ENCODE measurements at places on chromosomes 5 and 9. TPM values are rescaled to one million over a fixed set of nuclear protein-coding genes. Genes with fewer than 3 reads are reported as not detected.
A peak's percentile ranks its signal among the peaks of the same experiment; 100 is the strongest.

- no peaks in the 10 kb centered on the region for H3K27me3 ChIP-seq
- no peak overlapping the region for H3K27ac ChIP-seq
- no peaks in the 10 kb centered on the region for H3K4me1 ChIP-seq
- H3K36me3 ChIP-seq = peaks cover 36% of the 10 kb centered on the region
- H3K4me3 ChIP-seq = no peak overlapping the region
These were observed 71.8 kb downstream of the PRRT1B start for GRCh38 chr9:131616983-131617604.

DNA sequence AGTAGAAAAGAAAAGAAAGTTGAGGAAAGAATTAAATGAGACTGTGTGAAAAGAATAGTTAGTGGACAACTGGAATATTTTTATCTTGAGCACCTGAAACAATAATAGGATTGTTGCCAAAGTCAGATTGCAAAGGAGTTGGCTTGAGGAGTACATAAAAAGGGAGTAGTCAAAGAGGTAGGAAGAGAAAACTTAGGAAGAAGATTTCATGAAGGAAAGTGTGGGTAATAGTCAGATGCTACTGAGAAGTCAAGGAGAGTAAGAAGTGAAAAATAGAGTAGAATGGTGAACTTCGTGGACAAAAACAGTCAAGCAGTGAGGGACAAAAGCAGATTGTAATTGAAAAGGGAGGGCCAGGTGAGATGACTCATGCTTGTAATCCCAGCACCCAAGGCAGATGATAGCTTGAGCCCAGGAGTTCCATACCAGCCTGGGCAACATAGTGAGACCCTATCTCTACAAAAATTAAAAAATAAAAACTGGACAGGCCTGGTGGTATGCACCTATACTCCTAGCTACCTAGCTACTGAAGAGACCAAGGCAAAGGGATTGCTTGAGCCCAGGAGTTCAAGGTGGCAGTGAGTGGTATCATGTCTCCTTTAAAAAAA, 178.9 kb downstream of the NIPBL start:
- peaks cover 6% of the 10 kb centered on the region for H3K4me1 ChIP-seq
- H3K27me3 ChIP-seq = no peaks in the 10 kb centered on the region
- H3K4me3 ChIP-seq = no peak overlapping the region
- no peak for DNase-seq
- peaks cover 30% of the 10 kb centered on the region for H3K36me3 ChIP-seq

- peaks cover 25% of the 10 kb centered on the region for H3K4me1 ChIP-seq
- peak overlapping the region; percentile 76 for H3K27ac ChIP-seq
- no peak for DNase-seq
- no peaks in the 10 kb centered on the region for H3K27me3 ChIP-seq
These were observed 9.3 kb downstream of the HAVCR1 start for GRCh38 chr5:157049605-157050004.

DNA sequence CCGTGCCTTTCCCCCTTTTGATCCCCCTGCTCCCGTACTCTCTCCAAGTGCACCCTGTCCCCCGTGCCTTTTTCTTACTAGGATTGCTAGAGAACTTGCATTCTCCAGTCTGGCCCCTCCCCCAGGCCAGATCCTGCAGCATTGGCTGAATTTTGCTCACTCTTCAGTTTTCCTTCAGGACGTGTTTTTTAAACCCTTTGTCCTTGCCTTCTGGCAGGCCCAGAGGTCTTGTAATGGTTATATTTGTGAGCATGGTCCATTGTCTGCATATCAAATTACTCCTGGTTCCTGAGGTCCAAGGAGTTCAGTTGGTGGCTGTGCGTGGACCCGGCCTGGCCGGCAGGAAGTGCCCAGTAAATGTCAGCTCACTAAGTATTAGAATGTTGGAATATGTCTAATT, 606 bp downstream of the TBC1D13 start:
- peaks cover 5% of the 10 kb centered on the region for H3K4me1 ChIP-seq
- peak overlapping the region; percentile 100 for H3K4me3 ChIP-seq
- no peak for DNase-seq
- H3K36me3 ChIP-seq = peaks cover 2% of the 10 kb centered on the region
- H3K27ac ChIP-seq = peak overlapping the region; percentile 96
- H3K27me3 ChIP-seq = no peaks in the 10 kb centered on the region

DNA sequence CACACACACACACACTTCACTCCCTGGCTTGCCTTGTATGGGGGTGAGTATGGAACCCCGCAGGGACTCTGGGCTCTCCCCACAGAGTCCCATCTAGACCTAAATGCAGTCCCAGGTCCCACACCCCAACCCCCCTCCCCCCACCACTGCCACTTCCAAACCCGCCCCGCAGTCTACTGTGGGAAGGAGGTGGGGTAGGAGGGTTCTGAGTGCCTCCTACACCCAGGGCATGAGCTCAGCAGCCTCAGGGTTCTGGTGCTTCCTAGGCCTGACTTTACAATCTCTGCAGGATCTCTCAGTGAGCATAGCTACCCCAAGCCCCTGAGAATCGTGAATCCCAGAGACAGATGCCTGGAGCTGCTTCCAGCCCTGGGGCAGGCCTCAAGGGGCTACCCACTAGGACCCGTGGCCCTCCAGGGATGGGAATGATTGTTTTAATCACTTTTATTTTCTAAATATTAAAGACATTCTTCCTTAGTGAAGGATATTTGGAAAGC, 1.5 kb upstream of the NACC2 start:
- no peak overlapping the region for H3K27ac ChIP-seq
- no peak for DNase-seq
- H3K4me1 ChIP-seq = peaks cover 6% of the 10 kb centered on the region
- peak overlapping the region; percentile 72 for H3K4me3 ChIP-seq
- H3K36me3 ChIP-seq = no peaks in the 10 kb centered on the region

The GRM6 gene
- not detected for total RNA-seq

GRCh38 chr5:149667084-149667828, 62.9 kb upstream of the PPARGC1B start:
- DNase-seq = no peak
- peaks cover 2% of the 10 kb centered on the region for H3K27me3 ChIP-seq

The DNM1 gene
- total RNA-seq = 1.4 TPM

- H3K27me3 ChIP-seq = no peaks in the 10 kb centered on the region
- peak overlapping the region; percentile 80 for H3K27ac ChIP-seq
- peak overlapping the region; percentile 49 for H3K4me3 ChIP-seq
- H3K36me3 ChIP-seq = peaks cover 8% of the 10 kb centered on the region
- DNase-seq = no peak
- peaks cover 17% of the 10 kb centered on the region for H3K4me1 ChIP-seq
These were observed 39.6 kb upstream of the DMXL1 start for GRCh38 chr5:119031011-119031886.

- no peak overlapping the region for H3K27ac ChIP-seq
- H3K27me3 ChIP-seq = no peaks in the 10 kb centered on the region
- H3K36me3 ChIP-seq = peaks cover 78% of the 10 kb centered on the region
- peaks cover 17% of the 10 kb centered on the region for H3K4me1 ChIP-seq
These were observed 13.1 kb downstream of the IL7R start for GRCh38 chr5:35869685-35870277.

- H3K27ac ChIP-seq = no peak overlapping the region
- H3K36me3 ChIP-seq = no peaks in the 10 kb centered on the region
- H3K27me3 ChIP-seq = no peaks in the 10 kb centered on the region
These were observed 129.4 kb upstream of the ICE1 start for GRCh38 chr5:5293029-5293428.

DNA sequence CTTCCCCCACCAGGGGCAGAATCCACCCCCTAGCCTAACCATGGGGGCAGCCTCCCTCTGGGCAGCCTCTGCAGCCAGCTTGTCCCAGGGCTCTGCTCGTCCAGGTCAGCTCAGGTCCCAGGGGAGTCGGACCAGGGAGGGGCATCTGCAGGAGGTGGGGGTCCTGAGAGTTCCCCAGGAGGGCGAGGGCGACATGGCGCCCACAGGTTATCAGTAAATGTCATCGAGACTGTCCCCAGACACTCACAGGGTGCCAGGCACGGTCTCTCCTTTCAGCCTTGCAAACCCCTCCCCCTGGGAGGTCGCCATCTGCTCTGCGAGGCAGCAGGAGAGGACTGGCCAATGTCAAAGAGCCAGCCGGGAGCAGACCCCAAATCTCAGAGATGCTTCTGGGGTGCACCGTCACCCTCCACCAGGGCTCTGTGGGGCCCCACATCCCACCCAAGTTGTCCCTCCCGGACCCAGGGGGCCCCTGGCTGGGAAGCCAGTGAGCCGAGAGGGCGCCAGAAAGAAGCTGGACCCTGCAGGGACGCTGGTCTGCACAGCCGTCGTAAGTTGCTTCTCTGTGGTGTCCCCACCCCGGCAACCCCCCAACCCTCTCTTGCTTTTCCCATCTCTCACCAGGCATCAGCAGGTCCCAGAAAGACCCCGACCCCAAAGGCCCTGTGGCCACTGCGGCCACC, 69.3 kb downstream of the NTNG2 start:
- H3K27me3 ChIP-seq = peaks cover 2% of the 10 kb centered on the region
- no peaks in the 10 kb centered on the region for H3K36me3 ChIP-seq
- no peak for DNase-seq
- peaks cover 2% of the 10 kb centered on the region for H3K4me1 ChIP-seq
- H3K4me3 ChIP-seq = no peak overlapping the region

All from activated naive CD8-positive, alpha-beta T cell treated with anti-CD3 and anti-CD28 coated beads, Interleukin-2, amount 10 ng/mL, durations not matched to agents 7 days and 5 days (primary cell).